Activated CD4-positive, alpha-beta T cell treated with anti-CD3 and anti-CD28 coated beads, Interleukin-2, amount 50 U/mL, for 4 hours (primary cell): ENCODE measurements at places on chromosomes 7 and 10.
A peak's percentile ranks its signal among the peaks of the same experiment; 100 is the strongest.

DNA sequence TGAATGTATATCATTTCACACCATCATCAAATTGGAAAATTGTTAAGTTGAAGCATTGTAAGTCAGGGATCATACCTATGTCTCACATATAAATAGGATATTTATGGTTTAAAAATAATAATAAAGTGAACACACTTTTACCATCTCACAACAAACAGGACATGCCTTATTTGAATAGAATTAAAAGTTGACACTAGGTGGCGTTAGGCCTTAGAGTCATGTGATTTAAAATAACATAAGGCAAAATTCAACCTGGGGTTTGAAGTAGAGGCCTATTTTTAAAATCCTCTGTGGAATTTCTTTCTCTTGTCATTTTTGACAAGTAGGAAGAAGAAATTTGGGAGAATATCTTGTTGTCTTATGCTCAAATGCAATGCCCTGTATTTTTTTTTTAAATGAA is 184.7 kb upstream of the PCDH15 start:
- no peak for DNase-seq

DNA sequence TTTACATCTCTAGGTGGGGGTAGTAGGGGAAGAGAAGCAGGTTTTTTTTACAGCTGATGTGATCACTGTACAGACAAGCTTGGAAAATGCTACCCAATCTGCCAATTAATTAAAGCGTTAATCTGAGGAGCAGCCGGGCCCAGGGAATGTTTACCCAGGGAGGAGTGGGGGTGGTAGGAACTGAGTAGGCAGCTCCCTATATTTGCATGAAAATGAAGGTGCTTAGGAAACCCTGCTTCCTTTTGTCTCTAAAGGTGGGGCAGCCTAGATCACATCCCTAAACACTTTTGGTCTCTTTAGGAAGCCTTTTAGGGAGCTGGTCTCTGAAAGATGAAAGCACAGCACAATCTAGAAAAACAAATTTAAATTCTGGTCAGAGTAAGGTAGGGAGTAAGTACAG is 53.0 kb upstream of the NFKB2 start:
- DNase-seq, result no peak

- DNase-seq, result no peak
Measured at GRCh38 chr10:62335326-62335725, 38.8 kb upstream of the ZNF365 start.

GRCh38 chr7:3730276-3730675 is 429.2 kb downstream of the SDK1 start:
- no peak for DNase-seq

DNA sequence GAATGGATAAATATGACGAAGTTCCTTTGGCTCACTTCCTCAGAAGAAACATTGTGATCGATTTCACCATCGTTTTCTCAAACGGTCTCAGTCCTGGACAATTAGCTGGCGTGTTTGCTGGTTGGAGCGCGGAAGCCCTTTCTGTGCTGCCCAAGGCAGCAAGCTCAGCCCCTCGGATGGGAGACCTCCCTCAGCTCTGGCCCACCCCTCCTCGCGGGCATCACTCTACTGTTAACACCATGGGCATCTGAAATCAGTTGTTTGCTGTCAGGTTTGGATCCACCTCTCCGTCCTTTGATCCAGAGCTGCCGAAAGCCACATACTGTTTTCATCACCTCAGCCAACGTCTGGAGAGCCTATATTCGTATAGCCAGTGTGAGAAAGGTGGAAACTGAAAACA is 68.2 kb downstream of the C10orf143 start:
- DNase-seq, result no peak

GRCh38 chr7:43914795-43915194 is 8.4 kb upstream of the URGCP start:
- no peak for DNase-seq

DNA sequence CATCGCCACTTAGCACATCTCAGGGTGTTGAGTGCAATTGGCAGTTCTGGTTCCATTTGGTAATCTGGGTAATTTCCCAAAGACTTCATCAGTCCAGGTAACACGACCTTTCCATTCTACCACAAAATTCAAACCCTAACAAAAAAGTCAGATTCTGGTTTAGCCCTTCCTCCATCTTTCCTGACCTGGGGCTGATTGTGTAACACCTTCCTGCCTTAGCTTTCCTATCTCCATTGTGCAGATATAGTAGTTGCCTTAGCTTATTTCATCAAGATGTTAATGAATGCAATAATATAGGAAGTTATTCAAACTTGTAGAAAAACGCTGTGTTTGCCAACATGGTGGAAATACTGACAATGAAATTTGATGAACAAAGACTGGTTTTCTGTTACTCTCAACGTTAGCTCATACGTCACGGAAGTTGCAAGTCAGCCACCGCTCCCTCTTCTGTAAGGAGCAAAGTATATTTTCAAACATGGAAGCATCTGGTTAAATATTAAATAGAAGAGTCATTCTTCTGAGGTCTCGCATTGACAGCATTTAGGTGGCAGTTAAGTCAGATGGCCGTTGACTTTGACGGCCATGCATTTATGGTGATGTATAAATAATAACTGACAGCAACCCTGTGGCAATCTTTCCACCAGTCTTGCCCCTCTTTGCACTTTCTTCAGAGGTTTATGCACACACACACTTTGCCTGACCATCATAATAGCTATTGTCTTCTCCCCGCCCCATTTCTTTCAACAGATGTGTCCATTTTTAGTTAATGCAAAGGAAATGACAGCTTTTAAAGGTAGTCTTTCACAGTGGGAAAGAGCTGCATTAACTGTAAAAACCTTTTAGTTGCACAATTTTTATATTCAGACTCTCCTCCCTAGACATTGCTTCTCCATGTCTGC is 205.1 kb upstream of the BMPER start:
- no peak for DNase-seq

DNA sequence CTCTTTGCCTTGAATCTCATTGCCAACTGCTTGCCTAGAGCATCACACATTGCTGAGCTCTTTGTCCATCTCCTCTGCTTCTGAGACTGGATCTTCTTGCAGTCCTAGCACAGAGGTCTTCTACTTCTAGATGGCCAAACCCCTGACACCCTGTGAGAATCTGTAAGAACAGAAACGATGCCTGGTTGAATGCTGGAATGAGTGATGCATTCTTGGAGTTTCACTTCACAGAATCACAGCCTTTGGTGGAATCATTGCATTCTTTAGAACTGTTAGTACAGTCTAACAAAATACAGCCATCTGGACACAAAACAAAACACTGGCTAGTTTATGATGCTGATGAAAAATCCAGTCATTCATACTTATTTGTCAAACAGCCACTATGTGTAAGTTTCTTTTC is 141.7 kb upstream of the ITGB1 start:
- DNase-seq, result no peak

DNA sequence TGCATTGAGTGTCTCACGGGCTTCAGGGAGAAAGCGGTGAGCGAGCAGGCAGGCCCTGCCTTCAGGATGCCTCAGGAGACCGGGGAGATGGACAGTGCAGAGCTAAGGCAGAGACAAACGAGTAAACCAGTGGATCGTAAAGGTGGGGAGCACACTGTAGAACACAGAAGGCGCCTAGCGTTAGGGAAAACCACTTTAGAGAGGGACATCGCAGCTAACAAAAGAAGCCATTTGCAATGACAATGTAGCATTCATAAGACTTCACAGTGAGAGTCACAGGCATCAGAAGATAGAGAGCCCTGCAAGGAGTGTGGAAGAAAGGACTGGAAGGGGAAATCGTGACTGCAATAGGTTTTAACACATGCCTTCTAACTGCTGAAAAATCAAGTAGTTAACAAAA is 54.9 kb upstream of the TMEM273 start:
- DNase-seq, result no peak

GRCh38 chr7:42617806-42618457 is 293.9 kb downstream of the C7orf25 start:
- DNase-seq, result no peak

GRCh38 chr7:44489955-44490350 is 505 bp downstream of the NUDCD3 start:
- peak; percentile 31 for DNase-seq

DNA sequence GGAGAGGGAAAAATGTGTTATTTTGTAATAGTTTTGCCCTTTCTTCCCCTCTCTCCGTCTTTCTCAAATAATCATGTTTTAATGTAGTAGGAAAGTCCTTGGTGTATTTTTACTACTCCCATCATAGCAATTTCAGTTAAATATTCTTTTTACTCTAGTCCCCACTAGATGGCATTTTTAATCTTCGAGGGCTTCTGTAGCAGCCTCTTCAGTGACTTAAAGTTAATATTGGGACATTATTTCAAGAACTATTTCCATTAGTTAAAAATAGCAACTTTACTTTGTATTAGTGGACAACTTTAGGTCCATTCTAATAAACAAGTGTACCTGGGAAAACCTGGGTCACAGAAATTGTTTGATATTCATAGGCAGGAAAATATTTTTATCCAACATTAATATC is 23.0 kb downstream of the EDRF1 start:
- DNase-seq, result no peak

DNA sequence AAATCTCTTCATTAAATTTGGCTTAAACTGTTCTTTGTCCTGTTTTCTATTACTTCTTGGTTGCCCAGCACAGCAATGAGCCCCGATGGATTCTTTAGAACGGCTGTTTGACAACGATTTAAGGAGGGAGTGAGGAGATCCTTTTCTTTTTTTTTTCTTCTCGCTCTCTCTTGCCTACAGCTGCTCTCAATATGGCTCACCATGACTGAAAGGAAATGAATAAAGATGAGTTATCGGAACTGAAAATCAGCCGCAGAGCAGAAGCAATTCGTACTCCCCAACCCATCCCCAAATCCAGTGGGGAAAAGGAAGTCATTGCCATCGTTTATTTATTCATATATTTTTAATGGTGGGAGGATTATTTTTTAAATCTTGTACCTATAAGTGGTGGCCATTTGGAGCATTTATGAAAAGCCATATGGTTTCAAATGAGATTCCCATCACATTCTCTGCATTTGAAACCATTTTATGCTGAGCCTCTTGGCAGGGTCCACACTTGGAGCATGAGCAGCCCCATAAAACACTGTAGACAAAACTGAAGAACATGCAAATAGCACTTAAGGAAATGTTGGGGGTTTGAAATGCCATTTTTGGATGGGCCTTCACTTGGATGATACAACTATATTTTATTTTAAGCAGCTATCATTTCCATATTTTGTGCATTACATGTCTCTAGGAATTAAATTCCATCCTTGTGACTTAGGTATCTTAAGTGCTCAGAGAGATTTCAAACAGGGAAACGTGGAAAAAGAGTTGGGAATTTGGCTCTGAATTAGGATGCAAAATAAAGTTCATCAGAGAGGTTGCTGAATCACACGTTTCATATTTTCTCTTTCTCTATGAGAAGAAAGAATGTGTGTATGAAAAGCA is 107.7 kb upstream of the FZD1 start:
- no peak for DNase-seq

DNA sequence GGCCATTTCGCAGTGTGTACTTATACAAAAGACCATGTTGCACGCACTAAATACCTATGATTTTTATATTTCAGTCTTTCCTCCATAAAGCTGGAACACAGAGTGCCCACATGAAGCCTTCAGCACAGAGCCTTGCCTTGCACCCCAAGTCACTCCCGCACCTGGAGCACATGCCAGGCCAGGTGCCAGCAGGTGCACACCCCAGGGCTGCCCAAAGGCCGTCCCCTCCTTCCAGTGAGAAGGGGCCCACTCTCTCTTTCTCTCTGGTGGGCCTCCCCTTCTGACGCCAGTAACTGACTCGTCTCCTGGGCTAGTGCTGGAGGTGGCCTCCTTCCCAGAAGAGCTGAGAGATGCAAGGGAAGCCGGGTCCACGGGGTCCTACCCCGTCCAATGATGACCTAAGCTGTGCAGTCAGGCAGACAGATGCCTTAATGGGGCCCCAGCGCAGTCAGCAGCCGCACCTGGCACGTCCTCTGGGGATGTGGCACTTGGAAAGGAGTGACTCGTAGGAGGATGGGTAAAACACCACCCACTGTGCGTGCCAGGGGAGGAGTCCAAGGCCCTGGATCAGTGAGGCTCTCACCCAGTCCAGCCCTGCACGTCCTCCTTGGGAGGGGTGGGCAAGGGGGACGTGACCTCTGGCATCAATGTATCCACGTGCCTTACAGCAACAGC is 17.7 kb upstream of the SHH start:
- DNase-seq, result no peak

GRCh38 chr10:45371560-45371959 is 2.5 kb upstream of the ALOX5 start:
- DNase-seq, result no peak

GRCh38 chr10:124150189-124150806 is 56.9 kb upstream of the CHST15 start:
- no peak for DNase-seq

GRCh38 chr7:50448823-50449222 is 1.3 kb downstream of the FIGNL1 start:
- DNase-seq, result no peak

DNA sequence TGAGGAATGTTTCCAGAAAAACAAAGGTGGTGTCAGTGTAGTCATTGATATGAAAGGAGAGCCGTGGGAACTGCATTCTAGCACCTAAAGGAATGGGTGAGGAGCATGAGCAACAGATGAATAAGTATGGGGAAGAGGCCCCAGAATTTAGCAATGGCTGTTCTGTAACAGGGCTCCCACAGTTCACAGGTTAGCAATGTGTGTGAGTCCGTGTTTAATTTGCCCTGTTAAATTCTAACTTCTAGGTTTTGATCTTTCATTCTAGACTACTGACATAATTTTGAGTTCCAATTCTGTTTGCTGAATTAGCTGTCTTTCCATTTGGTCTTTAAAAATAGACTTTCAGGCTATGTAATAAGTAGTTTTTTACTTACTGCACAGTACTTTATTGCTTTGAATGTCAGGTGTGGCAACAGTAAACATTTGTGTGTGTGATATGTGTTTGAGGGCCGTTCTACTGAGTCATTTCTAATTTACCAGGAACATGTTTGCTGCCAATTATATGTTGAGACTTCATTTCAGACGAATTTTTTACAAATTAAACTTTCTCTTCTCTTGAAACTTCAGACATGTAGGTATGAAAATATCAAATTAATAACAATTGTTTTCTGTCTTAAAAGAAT is 8.8 kb downstream of the STK17A start:
- no peak for DNase-seq

DNA sequence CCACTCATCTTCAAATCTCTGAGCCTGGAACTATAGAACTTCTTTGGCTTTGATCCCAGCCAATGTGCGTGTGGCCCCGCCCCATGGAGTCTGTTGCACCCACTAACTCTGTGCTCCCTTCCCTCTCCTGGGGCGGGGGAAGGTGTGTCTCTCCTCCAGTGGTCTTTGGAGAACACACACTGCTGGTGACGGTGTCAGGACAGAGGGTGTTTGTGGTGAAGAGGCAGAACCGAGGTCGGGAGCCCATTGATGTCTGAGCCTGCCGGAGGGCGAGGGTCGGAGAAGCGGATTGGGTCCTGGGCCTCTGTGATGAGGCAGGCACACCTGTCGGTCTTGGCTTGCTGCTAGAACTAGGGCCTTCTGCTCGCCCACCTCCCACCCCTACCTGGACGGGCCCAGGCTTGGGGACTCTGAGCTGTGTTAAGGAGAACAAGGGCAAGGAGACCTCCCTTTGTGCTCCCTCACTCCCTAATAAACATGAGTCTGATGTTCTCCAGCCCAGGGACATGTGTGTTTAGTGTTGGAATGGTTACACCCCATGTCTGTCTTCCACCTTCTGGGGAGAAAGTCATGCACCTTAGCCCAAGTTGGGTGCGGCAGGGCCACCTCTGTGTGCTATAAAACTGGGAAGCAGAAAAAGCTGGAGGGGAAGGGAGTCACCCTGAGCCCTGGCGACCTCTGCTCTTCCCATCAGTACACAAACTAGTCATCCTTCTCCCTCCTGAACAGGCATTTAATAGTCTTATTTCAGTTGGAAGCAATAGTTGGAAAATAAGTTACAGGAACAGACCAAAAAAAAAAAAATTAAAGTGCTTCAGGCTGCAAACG is 4.6 kb downstream of the TRAPPC14 start:
- DNase-seq, result no peak

- DNase-seq, result no peak
Measured at GRCh38 chr7:106615808-106616707, 44.9 kb downstream of the CCDC71L start.
